ENCODE measurements at places on chromosomes 3 and 15.

GRCh38 chr15:26634319-26634718 is 138.5 kb downstream of the GABRB3 start:
- no peak for DNase-seq

DNA sequence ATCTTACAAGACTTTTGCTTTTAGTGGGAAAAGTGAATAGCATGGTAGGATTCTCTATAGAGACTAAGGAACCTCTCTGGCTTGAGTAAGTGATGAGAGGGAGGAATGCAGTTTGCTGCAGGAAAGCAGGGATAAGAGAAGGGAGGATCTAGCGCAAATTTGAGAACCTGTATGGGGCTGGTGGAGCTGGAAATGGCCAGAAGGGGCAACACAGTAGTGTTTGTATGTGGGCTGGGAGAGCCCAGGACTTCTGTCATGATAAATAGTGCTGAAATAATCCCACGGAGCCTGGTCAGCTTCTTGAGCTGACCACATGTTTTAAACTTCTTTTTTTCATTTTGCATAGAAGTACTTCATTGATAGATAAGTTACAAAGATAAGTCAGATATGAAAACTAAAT is 11.2 kb upstream of the SHC4 start:
- no peak for DNase-seq

- DNase-seq, result no peak
These were observed 2.9 kb upstream of the P2RY12 start for GRCh38 chr3:151387432-151387831.

DNA sequence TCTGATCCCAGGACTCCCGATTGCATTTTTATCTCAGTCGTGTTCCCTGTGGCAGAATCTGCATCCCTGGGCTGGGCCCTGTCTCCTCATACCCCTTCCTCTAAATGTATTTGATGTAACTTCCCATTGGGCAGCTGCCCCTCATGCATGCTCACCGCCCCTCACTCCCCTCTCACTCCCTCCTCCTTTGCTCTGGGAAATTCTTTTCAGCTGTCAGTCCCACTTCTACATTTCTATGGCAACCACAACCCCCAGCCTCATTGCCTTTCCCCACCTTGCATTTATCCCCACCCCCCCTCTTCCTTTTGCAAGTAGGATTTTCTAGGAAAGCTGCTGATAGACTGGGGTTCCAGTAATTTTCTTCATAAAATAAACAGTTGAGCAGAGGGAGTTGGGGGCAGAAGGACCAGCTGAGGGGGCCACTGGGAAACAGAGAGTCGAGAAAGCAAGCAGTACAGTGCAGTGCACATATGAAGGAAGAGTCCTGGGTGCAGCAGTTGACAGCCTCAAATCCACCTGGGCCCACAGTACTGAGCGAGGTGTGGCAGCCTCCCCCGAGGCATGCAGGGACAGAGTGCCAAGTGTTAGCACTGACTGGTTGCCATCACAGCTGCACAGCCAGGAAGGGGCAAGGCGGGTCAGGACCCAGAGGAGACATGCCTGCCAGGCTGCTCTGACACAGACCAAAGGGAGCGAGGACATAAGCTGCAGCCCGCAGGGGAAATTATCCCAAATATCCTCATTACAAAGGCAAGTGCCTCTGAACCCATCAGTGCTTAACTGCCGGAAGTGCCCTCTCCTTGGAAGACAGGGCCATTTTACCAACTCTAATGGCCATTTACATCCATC is 476.3 kb downstream of the EPHB1 start:
- no peak for DNase-seq

GRCh38 chr3:28994161-28994905 is 286.5 kb upstream of the RBMS3 start:
- no peak for DNase-seq

- no peak for DNase-seq
These were observed 18.3 kb upstream of the RFX7 start for GRCh38 chr15:56261854-56262509.

DNA sequence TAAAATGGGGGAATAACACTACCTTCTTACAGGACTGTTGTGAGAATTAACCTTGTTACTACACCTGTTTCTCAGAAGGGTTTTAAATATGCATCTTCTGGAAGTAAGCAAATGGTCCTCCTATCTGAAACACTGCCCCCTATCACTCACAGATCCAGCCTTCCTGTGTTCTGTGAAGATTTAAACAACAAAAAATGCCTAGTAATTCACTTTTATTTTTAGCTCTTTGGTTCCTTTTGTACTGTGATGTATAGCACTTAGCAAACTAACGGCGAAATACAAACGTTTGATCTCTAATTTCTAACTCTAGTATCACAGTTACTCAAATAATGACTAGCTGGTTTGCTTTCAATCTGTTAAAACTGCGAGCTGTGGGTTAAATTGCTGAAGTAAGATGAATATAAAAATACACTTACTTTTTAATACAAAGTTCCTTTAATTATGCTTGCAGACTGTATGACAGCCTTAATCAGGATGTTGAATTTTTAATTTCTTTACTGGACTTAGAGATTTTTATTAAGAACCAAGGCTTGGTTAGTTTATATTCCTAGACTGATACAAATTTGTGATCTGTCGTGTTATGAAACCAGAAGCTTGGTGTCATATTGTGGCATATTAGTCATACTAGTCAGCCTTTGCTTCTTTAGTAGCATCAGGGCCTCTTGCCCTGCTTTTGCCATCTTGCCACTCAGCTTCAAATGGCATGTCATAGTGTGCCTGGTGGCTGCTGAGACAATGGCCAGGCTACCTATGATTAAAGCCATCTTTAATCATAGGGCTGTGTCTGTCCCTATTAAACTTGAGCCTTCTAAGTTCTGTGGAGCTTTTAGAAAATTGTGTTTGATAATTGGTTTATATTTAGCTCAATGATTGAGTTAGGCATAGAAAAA is 9.2 kb downstream of the EIF3J start:
- peak; percentile 56 for DNase-seq

DNA sequence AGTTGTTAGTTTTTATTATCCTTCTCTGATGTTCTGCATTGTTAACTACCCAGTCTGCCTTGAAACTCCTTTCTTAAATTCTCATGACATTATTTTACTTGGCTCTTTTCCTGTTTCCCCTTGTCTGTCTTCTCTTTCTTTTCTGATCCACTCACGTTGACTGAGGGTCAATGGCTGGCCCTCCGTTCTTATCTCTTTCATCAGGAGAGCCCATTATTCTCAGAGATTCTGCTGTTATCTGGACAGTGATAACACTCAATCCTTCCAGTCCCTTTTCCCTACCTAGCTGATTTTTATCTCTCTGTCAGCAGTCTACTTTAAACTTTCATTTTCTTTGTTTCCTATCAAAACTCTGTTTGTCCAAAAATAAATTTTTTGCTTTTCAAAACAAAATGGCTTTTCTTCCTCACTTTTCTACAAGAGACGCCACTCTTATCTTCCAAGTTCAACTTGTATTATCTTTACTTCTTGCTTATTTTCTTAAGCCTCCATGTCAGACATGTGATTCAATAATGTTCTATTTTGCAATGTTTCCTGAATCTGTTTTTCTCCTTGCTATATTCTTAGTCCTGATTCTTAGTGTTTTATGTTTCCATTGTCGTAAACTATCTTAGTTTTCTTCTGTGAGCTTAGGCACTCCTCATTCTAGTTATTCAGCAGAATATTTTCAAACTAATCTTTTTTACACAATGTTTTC is 120.2 kb downstream of the NEDD4 start:
- DNase-seq, result no peak

GRCh38 chr15:52294881-52295420 is 653 bp downstream of the MYO5C start:
- no peak for DNase-seq

GRCh38 chr3:97927704-97928103 is 44.5 kb downstream of the RIOX2 start:
- DNase-seq, result no peak

- DNase-seq, result peak; percentile 37
These were observed 125.0 kb upstream of the TRIM42 start for GRCh38 chr3:140552898-140553297.

DNA sequence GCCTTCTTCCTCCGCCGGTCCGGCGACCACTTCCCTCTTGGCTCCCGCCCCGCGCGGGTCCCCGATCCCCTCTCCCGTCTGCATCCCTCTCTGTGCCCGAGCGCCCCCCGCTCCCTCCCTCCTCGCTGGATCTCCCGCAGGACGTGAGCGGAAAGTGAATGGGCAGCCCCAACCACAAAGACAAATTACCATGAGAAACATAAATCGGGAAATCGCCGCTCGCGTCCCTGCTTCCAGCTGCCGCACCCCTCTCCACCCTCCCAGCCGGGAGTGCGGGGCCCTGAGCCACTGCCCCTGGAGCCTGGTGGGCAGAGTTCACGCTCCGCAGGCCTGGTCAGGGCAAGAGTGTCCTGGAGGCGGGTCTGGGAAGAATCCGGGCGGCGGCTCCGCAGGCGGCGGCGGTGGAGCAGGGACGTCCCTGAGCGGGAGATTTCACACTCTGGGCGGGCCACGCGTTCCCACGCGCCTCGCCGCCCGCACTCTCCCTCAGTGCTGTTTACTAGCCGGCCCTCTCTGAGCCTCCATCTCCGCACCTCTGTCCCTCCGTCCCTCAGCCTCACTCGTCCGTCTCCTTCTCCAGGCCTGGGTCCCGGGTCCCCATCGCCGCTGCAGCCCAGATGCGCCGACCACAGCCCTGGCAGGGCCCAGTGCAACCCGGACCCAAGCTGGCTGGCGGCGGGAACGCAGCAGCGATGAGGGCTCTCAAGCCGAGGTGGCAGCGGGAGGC is 835 bp downstream of the SEMA5B start:
- no peak for DNase-seq

DNA sequence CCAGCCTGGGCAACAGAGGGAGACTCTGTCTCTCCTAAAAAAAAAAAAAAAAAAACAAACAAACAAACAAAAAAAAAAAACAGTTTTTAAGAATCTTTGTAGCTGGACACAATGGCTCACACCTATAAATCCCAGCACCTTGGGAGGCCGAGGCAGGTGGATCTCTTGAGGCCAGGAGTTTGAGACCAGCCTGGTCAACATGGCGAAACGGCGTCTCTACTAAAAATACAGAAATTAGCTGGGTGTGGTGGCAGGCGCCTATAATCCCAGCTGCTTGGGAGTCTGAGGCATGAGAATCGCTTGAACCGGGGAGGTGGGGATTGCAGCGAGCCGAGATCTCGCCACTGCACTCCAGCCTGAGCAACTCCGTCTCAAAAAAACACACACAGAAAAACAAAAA is 53.1 kb downstream of the KLHL25 start:
- no peak for DNase-seq

- DNase-seq, result peak; percentile 90
These were observed 894 bp upstream of the TM4SF4 start for GRCh38 chr3:149473357-149474249.

GRCh38 chr3:129961141-129961541 is 13.4 kb upstream of the TRH start:
- DNase-seq, result no peak

- no peak for DNase-seq
These were observed 56.9 kb downstream of the ABHD5 start for GRCh38 chr3:43747641-43748040.

DNA sequence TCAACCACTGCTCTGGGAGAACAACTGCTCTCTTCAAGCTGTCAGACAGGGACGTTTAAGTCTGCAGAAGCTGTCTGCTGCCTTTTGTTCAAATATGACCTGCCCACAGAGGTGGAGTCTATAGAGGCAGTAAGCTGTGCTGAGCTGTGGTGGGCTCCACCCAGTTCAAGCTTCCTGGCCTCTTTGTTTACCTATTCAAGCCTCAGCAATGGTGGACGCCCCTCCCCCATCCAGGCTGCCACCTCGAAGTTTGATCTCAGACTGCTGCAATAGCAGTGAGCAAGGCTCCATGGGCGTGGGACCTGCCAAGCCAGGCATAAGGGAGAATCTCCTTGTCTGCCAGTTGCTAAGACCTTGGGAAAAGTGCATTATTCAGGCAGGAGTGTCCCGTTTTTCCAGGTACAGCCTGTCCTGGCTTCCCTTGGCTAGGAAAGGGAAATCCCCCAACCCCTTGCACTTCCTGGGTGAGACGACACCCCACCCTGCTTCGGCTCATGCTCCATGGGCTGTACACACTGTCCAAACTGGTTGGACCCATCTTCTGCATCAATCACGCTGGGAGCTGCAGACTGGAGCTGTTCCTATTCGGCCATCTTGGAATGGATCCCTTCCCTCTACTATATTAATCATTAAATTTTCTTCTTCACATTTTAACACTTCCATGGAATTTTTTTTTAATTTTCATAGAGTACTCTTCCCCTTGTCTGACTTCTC is 167.0 kb upstream of the UBE2E2 start:
- no peak for DNase-seq

GRCh38 chr3:23221136-23221535 is 18.0 kb downstream of the UBE2E2 start:
- DNase-seq, result no peak

DNA sequence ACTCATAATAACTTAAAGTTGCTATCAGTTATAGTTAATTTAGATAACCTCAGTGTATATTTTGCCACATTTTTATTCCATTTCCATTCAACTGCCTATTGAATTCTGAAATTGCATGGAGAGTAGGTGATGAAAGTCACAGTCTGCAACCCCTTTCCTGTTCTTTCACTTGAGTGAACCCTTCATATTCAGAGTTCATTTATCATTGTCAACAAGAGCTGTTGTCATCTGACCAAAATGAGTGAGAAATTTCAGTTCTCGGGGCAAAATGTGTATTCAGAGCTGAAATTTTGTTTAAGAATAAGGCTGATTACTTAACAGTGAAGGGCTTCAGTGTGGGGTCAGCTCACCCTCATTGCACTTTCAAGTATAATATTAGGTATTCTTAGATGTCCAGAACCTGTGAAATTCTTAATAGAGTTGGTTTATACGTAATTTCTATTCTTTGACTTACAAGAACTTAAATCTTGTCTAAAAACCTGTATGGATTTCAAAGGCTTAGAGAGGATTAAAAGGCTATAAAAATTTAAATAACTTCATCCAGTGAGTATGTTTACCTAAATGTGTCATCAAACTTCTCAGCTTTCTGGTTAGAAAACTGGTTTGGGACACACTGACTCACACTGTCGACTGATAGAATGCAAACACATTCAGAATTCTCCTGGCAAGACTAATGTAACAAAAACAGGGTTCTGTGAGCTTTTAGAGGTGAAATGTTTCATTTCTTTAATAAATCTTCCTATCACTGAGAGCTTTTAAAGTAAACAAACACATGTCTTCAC is 92.2 kb downstream of the CMSS1 start:
- DNase-seq, result no peak

GRCh38 chr3:180911876-180912303 is 580 bp upstream of the FXR1 start:
- DNase-seq, result no peak

DNA sequence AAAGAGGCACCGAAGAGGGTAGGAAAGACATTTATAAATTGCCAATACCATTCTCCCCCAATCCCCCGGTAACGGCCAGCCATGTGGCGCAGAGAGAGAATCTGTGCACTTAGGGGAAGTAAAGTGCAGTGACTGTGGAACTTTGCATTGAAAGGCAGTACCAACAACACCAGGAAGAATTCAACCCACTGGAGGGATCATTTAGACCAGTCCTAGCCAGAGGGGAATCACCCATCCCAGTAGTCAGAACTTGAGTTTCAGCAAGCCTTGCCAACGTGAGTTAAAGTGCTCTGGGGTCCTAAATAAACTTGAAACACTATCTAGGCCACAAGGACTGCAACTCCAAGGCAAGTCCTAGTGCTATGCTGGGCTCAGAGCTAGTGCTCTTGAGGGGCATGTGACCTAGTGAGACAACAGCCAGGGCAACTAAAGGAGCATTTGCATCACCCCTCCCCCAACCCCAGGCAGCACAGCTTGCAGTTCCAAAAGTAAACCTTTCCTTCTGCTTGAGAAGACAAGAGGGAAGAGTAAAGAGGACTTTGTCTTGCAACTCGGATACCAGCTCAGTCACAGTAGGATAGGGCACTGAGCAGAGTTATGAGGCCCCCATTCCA is 15.0 kb downstream of the CEP70 start:
- no peak for DNase-seq
